Psoas muscle (tissue), 8 donors: ENCODE measurements at places on chromosomes 11 and 22. TPM values are rescaled to one million over a fixed set of nuclear protein-coding genes. Genes with fewer than 3 reads are reported as not detected.

Gene TCN2
- total RNA-seq, result 5.5 TPM

Gene CSF2RB
- 1.6 TPM for total RNA-seq

Gene MS4A3
- not detected for total RNA-seq

Gene PATE2
- total RNA-seq, result not detected

Gene SLC6A5
- total RNA-seq, result not detected

Gene IGSF22
- total RNA-seq, result 0.42 TPM

Gene C11orf21
- not detected for total RNA-seq

Gene ACR
- total RNA-seq, result 0.26 TPM

Gene MOV10L1
- 0.07 TPM for total RNA-seq

- DNase-seq, result no peak
Measured at GRCh38 chr11:75543806-75544205, 18.1 kb upstream of the GDPD5 start.

- DNase-seq, result no peak
Measured at GRCh38 chr22:46766611-46767010, 4.2 kb downstream of the TBC1D22A start.

DNA sequence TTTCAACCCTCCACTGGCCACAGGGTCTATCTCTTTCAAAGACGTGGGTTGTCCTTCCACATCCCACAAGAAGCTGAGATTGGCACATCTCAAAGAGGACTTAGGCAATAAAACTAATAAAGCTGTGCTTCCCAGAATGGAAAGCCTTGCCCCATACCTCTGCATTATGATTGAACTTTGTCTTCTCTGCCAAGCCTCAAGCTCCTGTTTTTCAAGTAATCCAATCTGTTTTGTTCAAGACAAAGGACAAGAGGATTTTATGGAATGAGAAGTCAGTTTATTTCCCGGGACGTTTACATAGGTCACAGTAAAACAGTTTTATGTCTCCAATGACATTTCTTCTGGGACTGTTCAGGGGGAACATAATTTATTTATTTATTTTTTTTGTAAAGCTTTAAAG, 108.4 kb downstream of the GALNT18 start:
- no peak for DNase-seq

GRCh38 chr11:73158356-73159051, 16.4 kb upstream of the FCHSD2 start:
- no peak for DNase-seq

GRCh38 chr11:34601085-34601444, 19.8 kb upstream of the EHF start:
- no peak for DNase-seq

GRCh38 chr22:45502215-45503049, at the start of gene FBLN1:
TSS of gene FBLN1 (plus strand) at chr22:45502883. CDS start at chr22:45502986, 103 bp downstream.
- DNase-seq, result peak; percentile 67

- DNase-seq, result no peak
Measured at GRCh38 chr22:27100789-27101188, 443.4 kb downstream of the MIAT start.

DNA sequence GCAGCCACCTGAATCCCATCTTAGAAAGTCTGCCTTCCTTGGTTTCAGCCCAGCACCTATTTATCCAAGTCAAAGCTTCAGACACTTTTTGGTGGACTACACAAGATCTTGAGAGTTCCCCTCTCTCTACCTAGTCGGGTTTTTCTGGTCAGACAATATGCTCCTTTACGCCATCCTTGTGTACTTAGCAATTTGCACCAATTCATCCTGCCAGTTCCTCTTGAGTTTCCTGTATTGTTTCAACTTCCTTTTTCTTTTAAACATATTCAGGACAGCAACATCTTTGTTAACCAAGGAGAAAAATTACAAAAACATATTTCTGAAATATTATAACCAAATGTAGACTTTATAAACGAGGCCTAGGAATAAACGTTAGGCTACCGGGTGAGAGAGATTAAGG, 368.2 kb upstream of the CADM1 start:
- DNase-seq, result no peak

GRCh38 chr11:17498058-17498457, 21.4 kb upstream of the ABCC8 start:
- no peak for DNase-seq

DNA sequence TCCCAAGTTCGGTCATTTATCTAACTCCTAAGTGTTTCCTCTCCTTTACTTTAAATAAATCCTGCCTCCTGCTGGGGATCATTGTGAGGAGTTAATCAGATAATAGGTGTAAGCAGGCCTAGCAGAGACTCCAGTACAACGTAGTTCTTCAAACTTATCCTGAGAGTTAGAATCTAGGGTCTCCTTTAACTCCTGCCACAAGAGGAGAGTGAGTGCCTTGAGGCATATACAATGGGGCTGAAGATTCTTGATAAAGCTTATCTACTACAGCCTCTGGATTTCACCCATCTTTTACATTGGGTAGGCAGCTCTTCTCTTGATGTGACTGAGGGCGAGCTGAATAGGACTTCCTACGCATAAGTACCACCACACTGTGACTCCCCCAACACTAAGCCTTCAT, 3.1 kb upstream of the GALNT18 start:
- no peak for DNase-seq

DNA sequence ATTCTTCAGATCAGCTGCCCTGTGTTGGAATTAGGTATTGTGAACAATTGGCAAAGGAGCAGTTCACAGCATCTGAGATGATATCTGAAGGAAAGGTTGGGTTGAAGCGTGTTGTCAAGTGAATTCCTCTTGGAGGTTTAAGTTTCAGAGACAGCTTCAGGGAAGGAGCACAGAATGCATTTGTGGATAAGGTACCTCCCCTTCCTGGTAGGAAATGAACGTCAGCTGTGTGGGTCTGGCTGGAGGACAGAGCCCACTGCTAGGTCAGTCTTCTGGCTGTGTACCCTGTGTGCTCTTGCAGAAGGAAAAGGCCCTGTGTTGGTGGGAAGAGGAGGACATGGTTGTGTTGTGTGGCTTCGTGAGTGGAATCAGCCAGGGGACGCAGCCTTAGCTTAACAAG, 88.1 kb upstream of the GAL start:
- no peak for DNase-seq

GRCh38 chr11:75770102-75770501, 1.5 kb downstream of the DGAT2 start:
- no peak for DNase-seq

- no peak for DNase-seq
Measured at GRCh38 chr11:86800960-86801272, 574 bp downstream of the PRSS23 start.

DNA sequence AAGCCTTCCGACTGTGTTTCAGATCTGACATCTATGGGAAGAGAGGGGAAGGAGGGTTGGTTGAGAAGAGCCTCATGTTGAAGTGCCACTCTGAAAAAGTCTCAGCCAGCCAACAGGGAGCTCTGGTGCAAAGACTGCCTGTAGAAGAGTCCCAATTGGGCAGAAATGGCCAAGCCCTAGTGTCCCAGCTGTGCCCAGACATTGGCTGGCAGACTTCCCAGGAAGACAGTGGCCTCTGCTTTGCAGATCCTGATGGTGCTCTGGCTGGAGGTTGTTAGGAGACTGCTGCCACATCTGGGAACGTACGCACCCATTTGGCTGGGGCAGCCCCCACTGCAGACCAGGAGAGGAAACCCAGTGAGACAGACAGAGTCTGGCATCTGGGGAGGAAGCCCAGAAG, 3.2 kb upstream of the PLA2G3 start:
- DNase-seq, result no peak

DNA sequence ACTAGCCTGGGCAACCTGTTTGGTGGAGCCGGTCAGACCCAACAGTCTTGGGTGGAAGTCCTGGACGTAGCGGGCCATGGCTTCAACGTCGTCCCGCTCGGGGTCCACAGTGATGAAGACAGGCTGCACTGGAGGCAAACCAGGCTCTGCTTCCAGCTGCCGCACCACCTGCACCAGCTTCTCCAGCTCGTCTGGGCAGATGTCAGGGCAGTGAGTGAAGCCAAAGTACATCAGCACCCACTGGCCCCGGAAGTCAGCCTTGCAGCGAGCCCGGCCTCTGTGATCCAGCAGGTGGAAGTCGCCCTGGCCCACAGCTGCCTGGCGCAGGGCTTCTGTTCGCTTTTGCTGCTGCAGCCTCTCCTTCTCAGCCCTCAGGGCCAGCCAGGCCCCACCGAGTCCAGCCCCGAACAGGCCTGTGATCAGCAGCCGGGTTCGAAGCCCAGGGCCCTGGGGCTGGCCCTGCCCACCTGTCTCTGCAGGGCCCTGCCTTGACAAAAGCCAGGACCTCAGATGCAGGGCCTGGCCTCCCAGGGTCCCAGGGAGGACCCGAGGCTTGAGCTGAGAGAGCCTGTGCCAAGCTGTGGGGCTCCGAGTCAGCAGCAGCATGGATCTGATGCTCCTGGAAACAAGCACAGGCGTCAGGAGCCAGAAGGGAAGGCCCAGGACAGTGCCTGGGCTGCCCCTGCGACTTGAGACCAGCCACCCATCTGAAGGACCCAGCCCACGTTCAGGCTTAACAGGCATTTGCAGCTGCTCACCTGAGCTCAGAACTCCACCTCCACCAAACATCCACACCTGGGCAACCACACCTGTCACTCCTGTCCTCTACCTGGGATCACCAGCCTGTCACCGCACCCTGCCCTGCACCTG, 1.4 kb downstream of the SCO2 start:
- peak; percentile 59 for DNase-seq
